Right lobe of liver (tissue), 6 donors: ENCODE measurements at places on chromosomes 6 and 20. TPM values are rescaled to one million over a fixed set of nuclear protein-coding genes. Genes with fewer than 3 reads are reported as not detected.

DHX35 gene
- 4.6 TPM for total RNA-seq

THEMIS gene
- 0.56 TPM for total RNA-seq

COL9A3 gene
- 7.6 TPM for total RNA-seq

DNA sequence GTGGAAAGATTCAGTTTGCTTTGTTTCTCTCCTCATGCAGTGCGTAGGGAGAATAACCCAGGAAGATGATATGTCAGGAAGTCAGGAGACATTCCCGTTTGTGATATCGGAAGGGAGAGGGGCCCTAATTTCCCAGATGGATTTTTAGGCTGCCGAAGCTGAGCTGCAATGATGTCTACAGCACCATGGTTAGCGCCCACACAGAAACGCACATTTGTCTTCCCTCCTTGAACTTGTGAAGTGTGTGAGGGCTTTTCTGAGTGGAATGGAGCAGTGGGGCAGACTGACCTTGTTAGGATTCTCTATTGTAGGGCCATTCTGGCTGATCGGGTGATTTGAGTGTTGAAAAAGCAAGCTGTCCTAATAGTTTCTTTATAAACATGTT, 191.3 kb upstream of the ARG1 start:
- no peaks in the 10 kb centered on the region for H3K36me3 ChIP-seq
- H3K4me1 ChIP-seq = no peaks in the 10 kb centered on the region
- no peak overlapping the region for H3K4me3 ChIP-seq
- H3K27ac ChIP-seq = no peak overlapping the region
- DNase-seq = no peak

- no peak overlapping the region for H3K27ac ChIP-seq
- no peaks in the 10 kb centered on the region for H3K36me3 ChIP-seq
- H3K4me3 ChIP-seq = no peak overlapping the region
- no peak for DNase-seq
Observed at GRCh38 chr20:38671186-38671585, 53.1 kb upstream of the SLC32A1 start.

- no peaks in the 10 kb centered on the region for H3K36me3 ChIP-seq
- no peak overlapping the region for H3K4me3 ChIP-seq
- H3K4me1 ChIP-seq = no peaks in the 10 kb centered on the region
- peaks cover 5% of the 10 kb centered on the region for H3K27me3 ChIP-seq
- no peak overlapping the region for H3K27ac ChIP-seq
Observed at GRCh38 chr6:30386166-30386565, 41.2 kb downstream of the RPP21 start.

DNA sequence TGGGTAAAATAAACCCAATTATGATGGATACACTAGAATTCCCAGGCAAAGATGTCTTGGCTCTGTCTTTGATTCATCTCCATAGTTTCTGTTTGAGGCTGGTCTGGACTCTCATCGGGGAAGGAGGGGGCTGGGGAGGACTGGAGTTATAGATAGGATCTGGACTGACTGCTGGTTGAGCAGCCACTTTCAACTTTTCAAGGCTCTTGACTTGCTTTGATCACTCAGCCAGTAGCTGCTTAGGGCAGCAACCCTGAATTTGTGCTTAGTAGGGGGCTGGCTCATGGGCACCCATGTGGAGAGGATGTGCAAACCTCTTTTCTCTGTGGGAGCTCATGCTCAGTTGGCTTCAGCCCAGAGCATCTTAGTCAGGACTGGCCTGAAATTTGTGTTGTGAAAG, 114.0 kb upstream of the NEDD9 start:
- H3K27ac ChIP-seq = no peak overlapping the region
- H3K4me1 ChIP-seq = peaks cover 12% of the 10 kb centered on the region
- DNase-seq = no peak

DNA sequence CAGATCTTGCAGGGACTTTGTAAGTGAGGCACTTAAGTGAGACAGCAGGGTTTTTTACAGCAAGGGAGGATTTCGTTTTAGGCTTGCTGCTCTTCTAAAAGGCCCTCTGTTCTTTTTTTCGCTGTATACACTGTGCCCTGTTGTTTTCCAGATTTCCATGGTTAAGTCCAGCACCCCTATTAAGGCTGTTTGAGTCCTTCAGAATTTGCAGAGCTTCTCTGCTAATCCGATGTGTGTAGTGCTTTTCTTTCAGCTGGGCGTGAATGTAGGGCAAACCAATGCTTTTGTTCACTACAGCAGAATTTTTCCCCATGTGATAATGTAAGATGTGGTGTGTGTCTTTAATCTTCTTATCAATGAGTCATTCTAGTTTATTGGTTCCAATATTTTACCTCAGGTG, 200.5 kb upstream of the RREB1 start:
- DNase-seq = no peak
- H3K36me3 ChIP-seq = no peaks in the 10 kb centered on the region
- H3K27me3 ChIP-seq = no peaks in the 10 kb centered on the region
- H3K4me3 ChIP-seq = no peak overlapping the region
- no peak overlapping the region for H3K27ac ChIP-seq

GRCh38 chr6:65199121-65199520, 507.9 kb downstream of the EYS start:
- DNase-seq = no peak
- H3K27me3 ChIP-seq = no peaks in the 10 kb centered on the region
- no peak overlapping the region for H3K27ac ChIP-seq

DNA sequence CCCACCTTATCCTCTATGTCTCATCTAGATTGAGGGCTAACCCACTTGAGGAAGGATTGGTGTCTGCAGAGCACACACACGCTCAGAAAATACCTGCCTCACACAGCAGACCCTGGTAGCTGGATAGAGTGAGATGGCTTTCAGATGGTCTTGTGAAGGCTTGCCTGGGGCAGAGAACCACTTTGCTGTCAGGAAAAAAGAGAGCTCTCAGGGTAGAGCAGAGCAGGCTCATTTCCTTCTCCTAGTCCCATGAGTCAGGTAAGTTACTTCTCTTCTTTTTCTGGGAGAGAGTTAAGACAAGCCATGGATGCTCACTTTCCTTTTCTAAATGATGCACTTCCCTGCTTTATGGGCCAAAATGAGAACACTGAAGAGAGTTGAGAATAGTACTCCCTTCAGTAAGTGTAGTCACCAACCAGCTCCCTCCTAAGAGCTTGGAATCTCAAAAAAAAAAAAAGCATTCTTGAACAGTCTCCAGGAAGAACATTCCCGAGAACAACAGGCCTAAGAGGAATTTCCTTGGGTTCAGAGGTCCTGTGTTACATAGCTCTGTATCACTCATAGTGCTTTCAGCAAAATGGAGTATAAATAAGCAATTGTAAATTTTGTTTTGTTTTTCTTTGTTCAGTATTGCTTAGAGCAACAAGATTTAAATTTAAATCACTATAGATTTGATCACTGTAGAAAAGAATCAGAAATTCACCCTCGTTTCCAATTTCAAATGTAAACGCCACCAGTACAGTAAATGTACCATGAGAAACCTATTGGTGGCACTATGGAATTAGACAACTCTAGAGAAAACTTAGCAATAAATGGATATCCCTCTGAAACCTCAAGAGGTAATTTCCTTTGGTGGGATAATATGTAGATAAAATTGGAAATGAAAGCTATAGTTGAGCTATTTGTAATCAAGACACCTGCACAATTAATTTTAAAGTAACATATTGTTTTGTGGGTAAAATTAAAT, 530.3 kb downstream of the RFPL4B start:
- H3K27me3 ChIP-seq = no peaks in the 10 kb centered on the region
- no peak overlapping the region for H3K4me3 ChIP-seq
- no peak overlapping the region for H3K27ac ChIP-seq
